Foreskin keratinocyte (primary cell): ENCODE measurements at places on chromosomes 11 and 22. TPM values are rescaled to one million over a fixed set of nuclear protein-coding genes. Genes with fewer than 3 reads are reported as not detected.

The DNAJB7 gene
- not detected in 2 replicates for total RNA-seq

The HPS5 gene
- 20.1 and 20.3 TPM in 2 replicates for total RNA-seq

DNA sequence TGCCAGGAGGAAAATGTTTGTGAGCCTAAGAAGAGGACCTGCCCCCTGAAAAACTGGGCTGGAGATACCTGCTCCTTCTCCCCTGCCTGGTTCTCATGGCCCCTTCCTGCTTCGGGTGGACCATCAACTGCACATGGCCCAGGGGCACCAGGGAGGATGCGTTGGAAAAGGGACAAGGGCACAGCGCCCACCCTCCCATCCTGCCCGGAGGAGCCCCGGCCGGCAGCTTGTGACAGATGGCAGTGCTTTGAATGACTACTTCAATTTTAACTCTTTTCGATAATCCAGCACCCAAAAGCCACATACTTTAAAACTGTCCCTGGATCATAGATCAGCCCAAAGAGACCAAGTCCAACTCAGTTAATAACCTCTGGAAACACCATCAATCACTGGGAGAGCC lies 135.8 kb upstream of the NECTIN1 start:
- no peak for DNase-seq

DNA sequence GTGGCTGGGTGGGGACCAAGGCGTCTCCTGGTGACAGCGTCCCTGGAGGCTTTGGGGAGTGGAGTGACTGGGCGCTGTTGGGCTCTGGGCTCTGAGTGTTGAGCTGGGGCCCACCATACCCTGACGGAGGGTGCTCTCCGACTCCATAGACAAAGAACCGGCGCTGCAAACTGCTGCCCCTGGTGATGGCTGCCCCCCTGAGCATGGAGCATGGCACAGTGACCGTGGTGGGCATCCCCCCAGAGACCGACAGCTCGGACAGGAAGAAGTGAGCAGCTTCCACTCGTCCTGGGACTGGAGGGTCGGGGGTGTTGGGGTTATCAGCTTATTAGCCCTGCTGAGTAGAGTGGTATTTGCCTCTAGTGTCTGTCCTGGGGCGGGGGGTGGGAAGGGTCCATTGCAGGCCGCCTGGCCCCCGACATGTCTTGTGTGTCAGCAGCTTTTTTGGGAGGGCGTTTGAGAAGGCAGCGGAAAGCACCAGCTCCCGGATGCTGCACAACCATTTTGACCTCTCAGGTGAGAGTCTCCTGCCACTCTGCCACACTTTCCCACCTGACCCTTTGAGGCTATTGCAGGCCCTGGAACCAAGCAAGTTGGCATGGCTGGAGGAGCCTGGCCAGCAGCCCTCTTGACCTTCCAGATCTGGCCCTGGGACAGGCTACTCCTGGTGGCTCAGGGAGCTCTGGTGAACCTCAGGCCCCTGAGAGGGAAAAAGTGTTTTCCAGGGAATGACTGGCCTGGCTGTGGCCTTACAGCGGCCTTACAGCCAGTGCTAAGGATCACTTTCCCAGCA lies 7.6 kb downstream of the CLDN5 start:
- no peak for DNase-seq

DNA sequence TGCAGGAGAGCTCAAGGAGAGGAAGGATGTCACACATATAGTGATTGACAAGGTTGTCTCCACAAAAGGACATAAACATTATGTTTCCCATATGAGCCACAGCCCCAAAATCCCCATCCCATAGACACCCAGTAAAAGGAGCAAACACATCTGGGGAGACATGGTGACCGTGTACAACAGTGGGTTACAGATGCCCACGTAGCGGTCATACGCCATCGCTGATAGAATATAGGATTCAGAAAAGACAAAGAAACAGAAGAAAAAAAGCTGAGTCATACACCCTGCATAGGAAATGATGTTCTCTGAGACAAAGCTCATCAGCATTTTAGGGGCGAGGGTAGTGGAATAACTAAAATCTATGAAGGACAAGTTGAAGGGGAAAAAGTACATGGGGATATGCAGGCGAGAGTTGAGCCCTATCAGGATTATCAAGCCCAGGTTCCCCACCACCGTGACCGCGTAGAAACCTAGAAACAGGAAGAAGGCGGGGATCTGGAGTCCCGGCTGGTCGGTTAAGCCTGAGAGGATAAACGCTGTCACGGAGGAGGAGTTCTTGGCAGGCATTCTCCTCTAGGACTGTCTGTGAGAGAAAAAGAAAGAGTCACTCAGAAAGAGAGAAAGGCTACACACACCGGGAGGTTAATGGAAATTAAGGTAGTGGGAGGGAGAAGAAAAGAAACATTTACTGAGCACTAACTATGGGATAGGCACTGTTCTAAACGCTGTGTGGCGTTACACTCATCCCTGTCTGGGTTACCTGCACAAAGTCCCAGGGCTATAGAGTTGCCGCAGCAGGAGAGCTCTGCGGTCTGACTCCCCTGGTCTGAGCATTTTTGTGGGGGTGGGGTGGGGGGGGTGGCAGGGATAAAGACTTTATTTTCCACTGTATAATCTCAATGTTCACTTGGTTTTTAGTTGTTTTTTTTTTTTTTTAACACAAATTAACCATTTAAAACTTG lies 36.1 kb upstream of the OR8B8 start:
- DNase-seq: peak; percentile 44

- no peak for DNase-seq
Measured at GRCh38 chr11:976431-977160, 50.9 kb downstream of the AP2A2 start.

DNA sequence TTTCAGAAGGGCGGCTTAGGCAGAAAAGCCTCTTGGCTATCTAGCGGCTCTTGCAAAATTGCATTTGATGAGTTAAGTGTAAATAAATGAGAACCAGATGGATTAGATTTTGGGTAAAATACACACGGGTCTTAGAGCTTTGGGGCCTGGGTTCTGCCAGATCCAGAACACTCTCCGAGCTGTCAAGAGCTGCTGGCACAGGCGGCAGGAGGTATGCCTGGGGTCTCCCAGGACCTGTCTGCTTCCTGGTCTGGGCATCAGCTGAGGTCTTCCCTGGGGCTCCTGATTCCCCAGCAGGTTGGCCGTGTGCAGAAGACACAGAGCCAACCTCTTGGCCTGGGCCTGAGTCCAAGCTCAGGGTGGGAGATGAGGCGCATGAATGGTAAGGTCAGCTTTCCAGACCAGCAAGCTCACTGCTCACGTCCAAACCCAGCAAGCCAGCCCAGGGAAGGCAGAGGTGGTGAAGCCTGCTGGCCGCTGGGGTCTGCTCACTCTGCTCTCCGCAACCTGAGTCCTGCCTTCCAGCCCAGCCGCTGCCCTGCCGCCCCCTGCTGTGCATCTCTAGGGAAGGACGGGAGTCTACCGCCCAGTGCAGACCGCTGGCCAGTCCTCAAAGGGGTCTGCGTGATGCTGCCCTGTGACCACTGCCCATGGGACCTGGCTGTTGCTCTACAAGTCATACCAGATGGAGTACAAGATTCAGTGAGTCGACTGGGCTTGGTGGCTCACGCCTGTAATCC lies 44.9 kb downstream of the SCUBE1 start:
- DNase-seq: no peak
